Umbilical cord (tissue), 2 donors: ENCODE measurements at places on chromosomes 11 and 22. TPM values are rescaled to one million over a fixed set of nuclear protein-coding genes. Genes with fewer than 3 reads are reported as not detected.

The SLC22A25 gene
- total RNA-seq = not detected

The ALG8 gene
- 32.3 TPM for total RNA-seq

The TEX54 gene
- not detected for total RNA-seq

The USP2 gene
- total RNA-seq = 2.9 TPM

The A4GALT gene
- 14.2 TPM for total RNA-seq

The TSPAN32 gene
- total RNA-seq = 1.7 TPM

The YPEL1 gene
- 9.6 TPM for total RNA-seq

The MRGPRF gene
- total RNA-seq = 38.8 TPM

The NUCB2 gene
- 122 TPM for total RNA-seq

The OR52N4 gene
- total RNA-seq = 1.9 TPM

The TST gene
- 12.5 TPM for total RNA-seq

The CCDC188 gene
- total RNA-seq = not detected

The NXPE4 gene
- not detected for total RNA-seq

The DDT gene
- 21.4 TPM for total RNA-seq

The SYT13 gene
- total RNA-seq = 2.6 TPM

The BTG4 gene
- total RNA-seq = 5.5 TPM

The MIOX gene
- total RNA-seq = not detected

The GAL gene
- not detected for total RNA-seq

The DDI1 gene
- 0.72 TPM for total RNA-seq

The C11orf52 gene
- total RNA-seq = 1.9 TPM

The SF3B2 gene
- total RNA-seq = 86.2 TPM

The SHANK3 gene
- total RNA-seq = 0.96 TPM

The OR8D1 gene
- 7.9 TPM for total RNA-seq

The CEP126 gene
- total RNA-seq = 6.5 TPM

The FAM83F gene
- 1.4 TPM for total RNA-seq

The RBM14 gene
- 90.5 TPM for total RNA-seq

The PHETA2 gene
- total RNA-seq = 15.4 TPM

The NXPE1 gene
- 2.2 TPM for total RNA-seq

The APOL5 gene
- not detected for total RNA-seq

The MN1 gene
- total RNA-seq = 9.9 TPM

The PLEKHB1 gene
- total RNA-seq = 5.5 TPM

The CLDN5 gene
- total RNA-seq = 8.7 TPM

The CDC42BPG gene
- 0.96 TPM for total RNA-seq
